Brain (organoid and tissue), 16 donors: ENCODE measurements at places on chromosomes 2 and 18. TPM values are rescaled to one million over a fixed set of nuclear protein-coding genes. Genes with fewer than 3 reads are reported as not detected.

- no peak for DNase-seq
These were observed 227.8 kb downstream of the TMEM163 start for GRCh38 chr2:134491022-134491421.

GRCh38 chr2:104758199-104758620 is 95.7 kb upstream of the POU3F3 start:
- peak; percentile 70 for DNase-seq

The LYPD6B gene
- polyA plus RNA-seq, result 0.22 TPM

The SLC4A1AP gene
- polyA plus RNA-seq, result 19.9 TPM

- no peak for DNase-seq
These were observed at the start of gene REG3G for GRCh38 chr2:79025421-79025820. REG3G (plus strand) TSS chr2:79025702; CDS start chr2:79026094, 392 bp downstream.

The SNED1 gene
- polyA plus RNA-seq, result 3.6 TPM

DNA sequence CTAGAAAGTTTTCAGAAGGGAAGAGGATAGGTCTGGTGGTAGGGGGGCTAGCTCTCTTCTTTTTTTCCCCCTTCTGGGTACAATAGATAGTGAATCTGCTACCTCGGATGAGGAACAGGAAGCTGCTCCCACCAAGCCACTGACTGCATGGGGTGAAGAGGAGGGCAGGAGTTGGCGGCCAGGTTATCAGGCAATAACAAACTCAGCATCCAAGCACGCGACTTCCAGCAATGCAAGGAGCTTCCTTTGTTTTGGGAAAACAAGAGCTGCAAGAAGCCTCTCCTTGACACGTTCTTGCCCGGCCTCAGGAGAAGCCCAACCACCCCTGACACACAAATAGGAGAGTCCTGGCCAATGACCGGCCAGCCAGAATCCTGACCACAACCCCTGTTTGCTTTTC is 32.2 kb downstream of the NHEJ1 start:
- DNase-seq, result no peak

DNA sequence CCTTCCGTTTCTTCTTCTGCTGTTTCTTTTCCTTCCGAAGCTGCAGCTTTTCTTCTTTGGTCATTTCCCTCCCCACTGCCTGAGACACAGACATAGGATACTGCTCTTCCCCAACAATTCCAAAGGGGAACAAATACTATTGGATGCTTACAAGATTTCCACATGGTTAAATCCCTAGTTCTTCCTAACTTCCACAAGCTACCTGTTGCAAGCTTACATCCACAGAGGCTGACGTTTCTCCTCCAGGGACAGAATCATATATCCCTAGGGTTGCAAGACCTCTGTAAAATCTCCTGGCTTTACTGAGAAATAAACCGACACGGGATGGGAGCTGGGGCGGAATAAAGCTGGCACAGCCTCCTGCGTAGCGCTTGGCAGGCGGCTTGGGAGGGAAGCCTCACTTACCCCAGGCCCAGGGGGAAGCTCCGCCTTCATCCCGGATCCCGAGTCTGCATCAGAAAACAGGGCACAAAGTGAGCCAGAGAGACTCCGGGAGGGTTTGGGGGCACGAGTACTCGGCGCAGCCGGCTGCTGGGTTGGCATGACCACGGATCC is 590 bp downstream of the EIF2B4 start:
- peak; percentile 68 for DNase-seq

The SERPINB13 gene
- not detected for polyA plus RNA-seq

DNA sequence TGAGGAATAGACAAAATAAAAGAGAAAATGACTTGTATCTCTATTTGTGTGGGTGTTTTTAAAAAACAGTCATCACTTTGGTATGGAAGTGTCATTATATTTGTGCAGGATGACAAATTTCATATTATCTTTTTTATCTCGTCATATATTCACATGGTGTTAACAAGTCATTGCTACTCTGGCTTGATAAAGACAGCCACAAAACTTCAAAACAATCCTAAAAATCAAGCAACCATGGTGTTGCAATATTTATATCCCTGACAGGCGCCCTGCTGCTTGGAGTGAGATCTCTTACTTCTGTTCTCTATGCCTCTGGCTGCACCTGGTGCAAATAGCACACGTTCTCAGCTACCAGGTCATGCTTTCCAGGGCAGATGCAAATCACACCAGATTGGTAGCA is 278.0 kb upstream of the EPHA4 start:
- DNase-seq, result no peak

GRCh38 chr18:13103366-13103765 is 112.2 kb downstream of the CEP192 start:
- no peak for DNase-seq

- no peak for DNase-seq
These were observed 37.5 kb downstream of the SCN1A start for GRCh38 chr2:166090346-166090745.

GRCh38 chr2:41934329-41934958 is 113.4 kb upstream of the PKDCC start:
- no peak for DNase-seq

The FSHR gene
- polyA plus RNA-seq, result not detected

The POTEE gene
- not detected for polyA plus RNA-seq

The CCDC68 gene
- polyA plus RNA-seq, result 0.19 TPM

DNA sequence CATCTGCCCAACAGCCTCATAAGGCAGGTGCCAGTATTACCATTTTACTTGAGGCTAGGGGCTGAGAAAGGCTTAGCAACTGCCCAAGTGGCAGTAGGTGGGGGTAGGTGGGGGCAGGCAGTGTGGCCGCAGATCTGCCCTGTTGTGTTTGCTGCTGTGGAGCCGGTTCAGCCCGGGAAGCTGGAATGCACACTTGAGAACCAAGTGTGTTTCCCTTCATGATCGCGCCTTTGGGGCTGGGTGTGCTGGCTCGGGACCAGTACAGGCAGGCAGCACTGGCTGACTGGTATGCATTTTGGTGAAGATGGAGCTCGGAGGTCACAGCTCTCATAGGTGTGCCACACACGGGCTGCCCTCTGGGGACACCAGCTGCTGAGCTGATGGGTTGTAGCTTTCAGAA is 85.1 kb downstream of the CABLES1 start:
- no peak for DNase-seq
